Progenitor cell of endocrine pancreas (in vitro differentiated cells): ENCODE measurements at places on chromosomes 1 and 21. TPM values are rescaled to one million over a fixed set of nuclear protein-coding genes. Genes with fewer than 3 reads are reported as not detected.

Gene TRIM67
- 0.05 and 0.09 TPM in 2 replicates for total RNA-seq

Gene HSD3B2
- total RNA-seq, result not detected in 2 replicates

Gene COG2
- total RNA-seq, result 45.2 and 48.3 TPM in 2 replicates

Gene RIMS3
- total RNA-seq, result 7.0 and 7.2 TPM in 2 replicates

Gene RNPEP
- total RNA-seq, result 54.7 and 59.5 TPM in 2 replicates

Gene LHX8
- 0.22 TPM in 1 of 2 replicates, not detected in the other for total RNA-seq

Gene LDLRAD1
- 0.20 and 0.84 TPM in 2 replicates for total RNA-seq

Gene SPATA1
- total RNA-seq, result 1.9 and 2.5 TPM in 2 replicates

Gene BGLAP
- 4.8 and 5.8 TPM in 2 replicates for total RNA-seq

Gene LENEP
- 0.84 TPM in 2 replicates for total RNA-seq

Gene DEPDC1
- total RNA-seq, result 10.3 and 12.4 TPM in 2 replicates

Gene PIGM
- total RNA-seq, result 11.4 and 12.2 TPM in 2 replicates
